Activated CD8-positive, alpha-beta memory T cell treated with anti-CD3 and anti-CD28 coated beads for 4 hours (primary cell): ENCODE measurements at places on chromosomes 1 and 21.

GRCh38 chr1:1554926-1555915 lies 14.8 kb upstream of the TMEM240 start:
- DNase-seq = no peak

DNA sequence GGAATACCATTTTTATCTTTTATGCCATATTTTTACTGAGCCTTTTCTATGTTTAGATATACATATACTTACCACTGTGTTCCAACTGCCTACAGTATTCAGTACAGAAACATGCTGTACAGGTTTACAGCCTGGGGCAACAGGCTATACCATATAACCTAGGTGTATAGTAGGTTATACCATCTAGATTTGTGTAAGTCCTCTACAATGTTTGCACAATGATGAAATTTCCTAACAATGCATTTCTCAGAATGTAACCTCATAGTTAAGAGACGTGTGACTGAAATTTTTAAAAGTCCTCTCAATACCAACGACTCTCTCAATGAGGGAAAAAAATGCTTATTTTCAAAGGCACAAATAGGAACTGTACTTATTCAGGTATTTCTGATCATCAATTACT lies 21.7 kb downstream of the INTS7 start:
- no peak for DNase-seq

DNA sequence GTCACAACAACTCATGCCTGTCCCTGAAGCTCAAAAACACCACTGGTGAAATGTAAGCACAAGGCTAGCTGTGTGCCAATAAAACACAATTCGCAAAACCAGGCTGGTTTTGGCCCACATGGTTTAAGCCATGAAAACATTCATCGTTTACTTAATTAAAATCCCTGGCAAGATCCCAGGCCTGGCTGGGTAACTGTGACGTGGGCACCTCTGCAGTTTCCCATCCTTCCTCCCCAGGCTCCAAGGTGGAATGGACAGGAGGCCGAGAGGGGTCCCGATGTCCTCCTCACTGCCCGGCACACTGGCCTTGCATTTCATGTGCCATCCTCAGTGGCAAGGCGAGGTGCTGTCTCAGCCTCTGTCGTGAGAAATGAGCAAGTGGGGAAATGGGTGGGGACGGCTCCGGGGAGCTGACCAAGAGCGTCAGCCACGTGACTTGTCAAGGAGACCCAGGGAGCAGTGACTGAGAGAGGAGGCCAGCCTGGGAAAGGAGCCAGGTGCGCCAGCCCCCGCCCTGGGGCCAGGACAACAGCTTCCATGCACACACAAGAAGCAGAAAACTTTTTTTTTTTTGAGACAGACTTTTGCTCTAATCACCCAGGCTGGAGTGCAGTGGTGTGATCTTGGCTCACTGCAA lies 153.1 kb upstream of the RAB4A start:
- no peak for DNase-seq

DNA sequence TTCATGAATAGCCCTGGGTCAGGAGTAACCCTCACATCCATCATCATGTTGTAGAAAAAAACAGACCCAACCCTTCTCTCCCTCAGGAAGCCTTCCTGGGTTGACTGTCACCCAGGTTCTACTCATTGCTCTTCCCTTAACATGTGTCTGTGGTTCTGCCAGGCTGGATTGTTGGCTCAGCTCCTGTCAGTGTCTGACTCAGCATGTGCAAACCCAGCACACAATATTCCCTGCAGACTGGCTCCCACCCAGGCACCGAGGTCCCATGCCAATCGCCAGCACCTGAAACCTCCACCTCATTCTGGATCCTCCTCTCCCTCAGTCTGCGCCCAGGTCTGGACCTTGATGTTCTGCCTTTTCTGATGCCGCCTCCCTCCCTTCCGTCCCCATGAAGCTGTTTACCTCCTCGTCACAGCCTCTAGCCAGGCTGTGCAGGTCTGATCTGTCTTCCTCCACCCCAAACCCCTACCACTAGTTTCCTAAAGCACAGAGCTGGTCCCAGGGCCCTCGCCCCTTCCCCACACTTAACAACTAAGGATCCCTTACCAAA lies 4.3 kb upstream of the S100A8 start:
- DNase-seq = no peak

DNA sequence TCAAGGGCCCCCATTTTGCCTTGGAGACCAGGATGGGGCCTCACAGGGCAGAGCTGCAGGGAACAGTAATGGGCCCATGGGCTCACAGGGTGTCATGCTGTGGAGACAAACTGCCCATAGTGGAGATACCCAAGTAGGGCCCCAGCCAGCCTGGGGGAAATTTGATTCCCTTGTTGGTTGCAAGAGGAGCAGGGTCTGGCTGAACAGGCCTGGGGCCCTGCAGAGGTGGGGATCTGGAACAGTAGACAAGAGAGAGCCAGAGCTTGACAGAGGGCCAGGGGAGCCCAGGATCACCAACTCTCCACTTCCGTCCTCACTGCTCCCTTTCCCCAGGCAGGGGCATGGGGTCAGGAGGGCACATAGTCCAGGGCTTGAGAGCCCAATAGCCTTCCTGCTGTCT lies 8.7 kb downstream of the S100B start:
- DNase-seq = no peak

GRCh38 chr1:224851210-224851847 lies 78.1 kb upstream of the DNAH14 start:
- no peak for DNase-seq

GRCh38 chr1:160168609-160169369 lies 17.4 kb downstream of the ATP1A4 start:
- no peak for DNase-seq

DNA sequence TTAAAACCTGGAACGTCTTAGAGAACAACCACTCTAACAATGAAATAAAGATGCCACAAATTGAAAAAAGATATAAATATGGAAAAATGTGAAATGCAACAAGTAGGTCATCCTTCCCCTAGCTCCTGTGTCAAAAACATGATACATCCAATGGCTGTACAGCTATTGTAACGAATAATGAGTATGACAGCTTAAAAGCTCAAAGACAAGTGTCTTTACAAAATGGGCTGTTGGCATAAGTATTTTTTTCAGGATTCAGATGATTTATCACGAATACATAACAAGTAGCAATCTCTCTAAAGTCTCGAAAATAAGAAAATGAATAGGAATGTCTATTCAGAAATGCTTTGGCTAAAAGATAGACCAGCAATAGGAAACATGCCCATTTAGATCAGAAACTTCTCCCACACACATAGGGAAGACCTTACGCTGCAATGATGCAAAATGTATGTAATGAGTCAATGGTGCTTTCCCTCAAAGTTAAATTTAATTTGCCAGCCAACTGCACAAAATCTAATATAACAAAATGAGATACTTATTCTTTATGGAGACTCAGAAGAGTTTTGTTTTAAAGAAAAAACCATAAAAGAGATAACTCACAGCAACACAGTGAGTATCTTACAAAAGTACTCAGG lies 8.3 kb downstream of the TGFBR3 start:
- DNase-seq = no peak

DNA sequence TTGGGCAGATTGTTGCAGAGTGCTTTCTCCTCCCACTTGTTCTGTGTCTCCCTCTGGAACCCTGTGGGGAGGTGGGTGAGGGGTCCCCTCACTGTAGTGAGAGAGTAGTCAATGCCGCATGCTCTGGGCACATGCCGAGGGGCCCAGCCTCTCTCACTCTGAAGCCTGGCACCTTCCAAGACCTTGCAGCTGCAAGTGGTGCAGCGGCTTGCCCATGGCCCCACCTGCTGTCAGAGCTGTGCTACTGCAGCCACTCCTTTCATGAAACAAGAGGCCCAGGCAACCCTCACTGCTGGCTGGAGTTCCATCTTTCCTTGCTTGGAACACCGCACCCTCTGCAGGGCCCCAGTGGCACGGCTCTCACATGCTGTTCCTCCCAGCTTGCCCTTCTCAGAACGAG lies 58.4 kb upstream of the COL6A1 start:
- DNase-seq = peak; percentile 35

- no peak for DNase-seq
These were observed 44.6 kb downstream of the ZFYVE9 start for GRCh38 chr1:52186449-52186848.

DNA sequence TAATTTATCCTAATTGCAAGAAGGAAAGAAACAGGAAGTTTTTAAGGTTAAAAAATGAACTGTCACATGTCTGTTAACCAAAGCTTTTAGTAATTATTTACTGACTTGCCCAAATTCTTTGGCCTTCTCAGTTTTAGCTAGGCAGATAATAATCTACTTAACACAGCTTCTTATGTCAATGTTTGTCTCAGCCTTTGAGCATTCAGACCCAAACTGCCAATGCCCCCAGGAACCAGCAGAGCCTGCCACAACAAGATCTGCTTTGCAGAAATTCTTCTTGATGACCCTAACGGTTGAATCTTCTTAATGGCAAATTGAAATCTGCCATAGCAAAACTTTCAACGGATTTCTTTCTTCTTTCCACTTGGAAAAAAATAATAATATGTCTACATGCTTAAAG lies 792.4 kb upstream of the ADGRL2 start:
- DNase-seq = no peak

- DNase-seq = no peak
These were observed 565.2 kb downstream of the PTPRU start for GRCh38 chr1:29801561-29801973.

DNA sequence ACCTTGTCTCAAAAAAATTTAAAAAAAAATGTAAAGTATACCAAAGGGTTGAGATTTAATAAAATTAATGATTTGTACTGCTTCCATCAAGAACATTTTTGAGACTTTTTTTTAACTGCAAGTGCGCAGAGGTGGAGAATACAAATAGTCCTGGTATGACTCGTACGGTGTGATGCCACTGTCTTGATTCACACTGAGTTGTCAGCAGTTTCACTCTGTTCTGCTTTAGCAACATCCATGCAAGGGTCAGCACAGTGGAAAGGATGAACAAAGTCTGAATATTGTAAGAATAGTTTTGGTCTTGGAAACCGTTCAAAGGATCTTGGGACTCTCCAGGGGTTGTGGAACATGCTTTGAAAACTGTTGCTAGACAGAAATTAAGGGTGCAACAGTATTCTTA lies 40.2 kb downstream of the EXO1 start:
- no peak for DNase-seq

DNA sequence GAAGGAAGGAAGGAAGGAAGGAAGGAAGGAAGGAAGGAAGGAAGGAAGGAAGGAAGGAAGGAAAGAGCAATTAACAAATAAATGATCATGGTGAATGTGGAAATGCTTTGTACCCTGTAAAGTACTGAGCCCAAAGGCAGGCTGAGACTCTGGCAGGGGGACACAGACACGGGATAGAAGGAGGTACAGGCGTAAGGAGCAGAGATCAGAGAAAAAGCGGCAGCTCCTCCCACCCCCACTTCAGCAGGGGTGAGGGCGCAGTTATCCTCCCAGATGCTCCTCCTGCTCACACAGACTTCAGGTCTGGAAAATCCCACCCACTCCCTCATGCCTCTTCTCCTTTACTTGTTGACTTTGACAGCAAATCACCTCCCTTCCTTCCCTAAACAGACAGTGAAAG lies 464.5 kb downstream of the MATN1 start:
- DNase-seq = no peak
